ENCODE measurements at places on chromosomes 13 and 19.

- no peak for DNase-seq
Observed at GRCh38 chr19:3575949-3576673, 3.4 kb downstream of the HMG20B start.

DNA sequence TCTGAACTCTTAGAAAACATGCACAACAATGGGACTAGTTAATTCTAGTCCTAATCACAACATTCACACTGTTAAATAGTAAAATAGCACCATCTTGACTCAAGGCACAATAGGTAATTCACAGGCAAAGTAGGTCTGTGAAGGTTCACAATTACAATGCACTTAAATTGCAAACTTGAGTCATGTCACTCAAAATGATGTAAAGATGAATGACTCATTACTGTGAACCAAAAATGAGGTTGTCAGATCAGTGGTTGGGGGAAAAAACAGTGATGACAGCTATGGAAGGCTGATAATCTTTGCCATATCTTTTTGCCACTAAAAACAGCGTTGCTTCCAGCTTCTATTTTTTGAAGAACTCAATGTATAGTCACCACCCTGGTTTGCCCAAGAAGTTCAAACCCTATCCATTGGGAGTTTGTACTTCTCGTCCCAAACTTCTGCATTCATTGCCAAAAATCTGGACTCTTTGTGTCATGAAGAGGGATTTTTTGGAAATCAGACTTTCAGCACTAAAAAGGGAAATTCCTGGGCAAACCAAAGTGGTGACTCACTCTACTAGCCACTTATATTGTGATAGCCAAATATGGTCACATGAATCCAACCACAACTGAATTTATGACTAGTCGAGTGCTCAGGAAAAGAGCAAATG lies 200.9 kb upstream of the TMTC4 start:
- peak; percentile 90 for DNase-seq

DNA sequence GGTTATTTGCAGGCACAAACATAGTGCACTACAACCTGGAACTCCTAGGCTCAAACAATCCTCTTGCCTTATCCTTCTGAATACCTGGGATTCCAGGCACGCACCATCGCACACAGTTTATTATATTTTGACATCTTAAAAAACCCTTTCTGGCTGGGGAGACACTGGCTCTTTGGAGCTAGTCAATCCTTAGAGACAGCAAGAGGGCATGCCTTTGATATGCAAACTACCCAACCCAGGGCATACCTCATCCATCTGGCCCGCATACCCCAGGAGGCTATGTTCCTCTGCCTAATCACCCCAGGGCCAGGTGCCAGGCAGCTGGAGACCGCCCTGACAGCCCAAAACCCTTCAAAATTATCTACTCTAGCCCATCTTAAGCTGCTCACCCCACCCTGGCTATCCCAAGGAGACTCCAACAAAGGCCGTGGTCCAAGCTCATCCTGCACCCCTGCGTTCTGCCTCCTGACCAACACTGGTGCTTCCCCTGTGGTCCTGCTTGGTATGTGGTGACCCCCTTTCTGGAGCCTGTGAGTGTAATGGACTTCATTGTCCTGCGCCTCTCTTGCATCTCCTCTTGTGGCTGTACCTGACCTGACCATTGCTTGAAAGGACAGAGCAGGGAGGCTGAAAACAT lies 86.4 kb downstream of the RGCC start:
- no peak for DNase-seq

GRCh38 chr19:2630352-2631001 lies 72.0 kb downstream of the GNG7 start:
- DNase-seq, result no peak

- DNase-seq, result no peak
Observed at GRCh38 chr13:32093006-32093405, 61.4 kb downstream of the FRY start.

DNA sequence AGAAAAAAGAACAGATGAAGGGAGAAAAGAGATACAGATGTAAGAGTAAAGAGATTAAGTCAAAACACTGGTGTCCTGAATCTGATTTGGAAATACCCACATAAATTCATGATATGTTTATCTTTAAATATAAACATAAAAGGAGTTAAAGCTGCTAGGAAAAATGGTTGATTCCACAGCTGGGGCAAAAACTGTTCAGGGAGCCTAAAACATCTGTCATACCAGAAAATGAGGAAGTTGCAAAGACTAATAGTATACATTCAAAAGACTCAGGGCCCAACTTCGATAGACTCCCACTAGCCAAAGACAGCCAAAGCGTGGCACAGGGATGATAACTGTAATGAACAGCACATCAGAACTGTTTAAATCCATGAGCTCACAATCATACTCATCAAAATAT lies 62.0 kb downstream of the ABCC4 start:
- no peak for DNase-seq

DNA sequence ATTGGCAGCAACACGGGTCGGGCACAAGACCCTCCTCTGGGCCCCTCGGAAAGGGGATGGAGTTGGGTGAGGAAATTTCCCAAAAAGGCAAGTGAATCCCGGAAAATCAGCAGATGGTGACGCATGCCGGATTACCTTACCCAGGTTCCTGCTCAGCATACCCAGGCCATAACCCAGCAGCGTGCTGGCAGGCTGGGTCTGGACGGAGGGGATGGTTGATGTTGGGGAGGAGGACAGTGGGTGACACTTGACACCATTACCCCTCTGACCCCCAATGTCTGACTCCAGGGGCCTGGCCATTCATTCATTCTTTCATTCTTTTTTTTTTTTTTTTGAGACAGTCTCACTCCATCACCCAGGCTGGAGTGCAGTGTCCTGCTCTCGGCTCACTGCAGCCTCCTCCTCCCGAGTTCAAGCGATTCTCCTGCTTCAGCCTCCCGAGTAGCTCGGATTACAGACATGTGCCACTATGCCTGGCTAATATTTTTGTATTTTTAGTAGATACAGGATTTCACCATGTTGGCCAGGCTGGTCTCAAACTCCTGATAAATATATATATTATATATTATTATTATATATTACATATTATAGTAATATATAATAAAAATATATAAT lies 799 bp downstream of the PVR start:
- DNase-seq, result peak; percentile 64

DNA sequence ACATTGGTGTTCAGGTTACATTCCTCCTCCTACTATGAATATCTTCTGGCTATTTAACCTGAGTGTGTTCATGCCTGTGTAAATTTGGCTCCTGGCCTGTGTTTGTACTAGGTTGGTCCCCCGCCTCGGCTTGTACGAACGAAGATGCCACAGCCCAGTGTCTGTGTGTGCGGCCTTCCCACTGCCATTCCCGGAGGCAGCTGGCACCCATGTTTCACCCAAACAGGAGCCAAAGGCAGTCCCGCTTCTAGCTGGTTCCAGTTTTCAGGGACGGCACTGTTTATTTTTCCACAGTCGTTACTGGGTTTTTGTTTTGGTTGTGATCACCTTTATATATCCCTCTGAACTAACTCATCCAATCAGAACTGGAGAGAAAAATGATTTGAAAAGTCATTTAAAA lies 102.5 kb upstream of the ZNF536 start:
- no peak for DNase-seq

GRCh38 chr13:43170506-43170905 lies 147.1 kb downstream of the DNAJC15 start:
- DNase-seq, result no peak

DNA sequence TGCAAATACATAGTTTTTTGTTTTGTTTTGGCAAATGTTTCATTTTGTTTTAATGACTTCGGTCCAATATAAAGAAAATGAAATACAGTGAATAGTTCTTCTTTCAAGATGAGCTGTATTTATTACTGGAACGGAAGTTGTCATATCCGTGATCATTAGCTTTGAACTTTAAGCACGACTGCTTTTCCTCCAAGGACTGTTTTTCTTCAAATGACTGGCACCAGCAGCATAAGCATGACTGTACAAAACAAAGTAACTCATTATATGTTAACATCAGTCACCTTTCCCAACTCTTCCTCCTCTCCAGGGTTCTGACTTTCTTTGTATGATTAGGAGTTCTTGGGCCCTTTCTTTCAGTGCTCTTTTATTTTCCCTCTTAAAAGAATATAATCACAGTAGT lies 20.5 kb downstream of the EDNRB start:
- DNase-seq, result peak; percentile 93

All from dermis blood vessel endothelial cell (primary cell).